Neural crest cell (in vitro differentiated cells): ENCODE measurements at places on chromosomes 7 and 10.
A peak's percentile ranks its signal among the peaks of the same experiment; 100 is the strongest.

DNA sequence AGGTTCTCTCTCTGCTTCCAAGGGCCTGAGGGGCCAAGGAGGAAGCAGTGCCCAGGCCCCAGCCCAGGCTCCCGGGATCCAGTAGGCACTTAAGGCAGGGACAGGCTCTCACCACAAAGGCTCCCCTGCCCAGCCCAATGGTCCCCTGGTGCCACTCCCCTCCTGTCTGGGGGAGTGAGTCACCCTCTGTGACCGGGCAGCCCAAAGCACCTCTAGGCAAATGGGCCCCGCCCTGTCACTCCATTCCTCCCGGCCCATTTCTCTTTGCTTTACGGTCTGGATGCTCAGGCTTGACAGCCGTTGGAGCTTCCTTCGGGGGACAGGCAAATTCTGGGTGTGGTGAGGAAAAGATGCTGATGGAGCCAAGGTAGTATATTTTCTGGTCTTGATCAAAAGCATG lies at the start of gene CALHM3:
TSS of gene CALHM3 (minus strand) at position 106 of the 400 bp plus-strand sequence. CDS start 208 bp downstream, outside the sequence.
- no peak within 1 kb of the TSS for H3K4me3 ChIP-seq
- no peaks in the 10 kb centered on the region for H3K36me3 ChIP-seq
- no peak for DNase-seq
- peaks cover 10% of the 10 kb centered on the region for H3K4me1 ChIP-seq
- no peaks in the 10 kb centered on the region for H3K27me3 ChIP-seq

DNA sequence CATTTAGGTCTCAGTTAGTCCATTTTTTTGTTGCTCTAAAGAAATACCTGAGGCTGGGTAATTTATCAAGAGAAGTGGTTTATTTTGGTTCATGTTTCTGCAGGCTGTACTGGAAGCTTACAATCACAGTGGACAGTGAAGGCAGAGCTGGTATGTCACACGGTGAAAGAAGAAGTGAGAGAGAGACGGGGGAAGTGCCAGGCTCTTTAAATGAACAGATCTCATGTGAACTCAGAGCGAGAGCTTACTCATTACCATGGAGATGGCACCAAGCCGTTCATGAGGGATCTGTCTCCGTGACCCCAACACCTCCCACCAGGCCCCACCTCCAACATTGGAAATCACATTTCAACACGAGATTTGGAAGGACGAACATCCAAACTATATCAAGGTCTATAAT lies 18.9 kb upstream of the PNLIPRP3 start:
- no peaks in the 10 kb centered on the region for H3K27me3 ChIP-seq
- no peak overlapping the region for H3K27ac ChIP-seq
- H3K36me3 ChIP-seq = no peaks in the 10 kb centered on the region
- H3K4me3 ChIP-seq = no peak overlapping the region
- no peak for DNase-seq
- peaks cover 9% of the 10 kb centered on the region for H3K4me1 ChIP-seq

DNA sequence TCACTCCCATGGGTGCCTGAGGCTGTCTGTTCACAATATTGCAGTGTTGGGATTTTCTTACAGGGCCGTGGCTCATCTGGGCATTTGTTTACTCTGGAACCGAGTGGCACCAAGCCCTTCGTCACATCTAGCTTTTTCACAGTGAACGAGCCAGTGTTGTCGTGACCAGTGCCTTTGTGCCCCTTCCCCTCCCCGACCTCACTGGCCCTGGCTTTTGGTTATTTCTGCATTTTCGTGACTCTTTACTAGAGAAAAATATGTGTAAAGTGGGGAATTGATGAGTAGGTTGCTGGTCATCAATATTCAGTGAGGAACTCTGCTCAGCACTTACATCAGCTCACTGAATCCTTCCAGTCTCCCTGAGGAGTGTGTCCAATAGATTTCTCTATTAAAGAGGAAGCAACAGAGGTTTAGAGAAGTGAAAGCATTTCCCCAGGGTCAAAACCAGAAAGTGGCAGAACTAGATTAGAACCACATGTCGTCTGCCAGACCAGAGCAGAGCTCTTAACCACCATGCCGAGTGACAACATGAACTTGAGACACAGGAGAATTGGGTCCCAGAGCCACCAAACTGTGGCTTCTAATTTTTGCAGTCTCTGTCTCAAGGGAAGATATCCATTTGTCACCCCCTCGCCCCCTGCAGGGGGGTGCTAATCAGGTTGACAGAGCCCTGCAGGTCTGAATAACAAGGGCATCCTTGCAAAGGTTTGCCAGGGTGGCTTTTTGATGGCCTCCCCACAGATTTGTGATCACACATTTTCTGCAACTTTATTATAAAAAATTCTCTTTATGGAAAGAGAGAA lies 125.3 kb downstream of the CHN2 start:
- H3K4me3 ChIP-seq = no peak overlapping the region
- H3K36me3 ChIP-seq = no peaks in the 10 kb centered on the region

DNA sequence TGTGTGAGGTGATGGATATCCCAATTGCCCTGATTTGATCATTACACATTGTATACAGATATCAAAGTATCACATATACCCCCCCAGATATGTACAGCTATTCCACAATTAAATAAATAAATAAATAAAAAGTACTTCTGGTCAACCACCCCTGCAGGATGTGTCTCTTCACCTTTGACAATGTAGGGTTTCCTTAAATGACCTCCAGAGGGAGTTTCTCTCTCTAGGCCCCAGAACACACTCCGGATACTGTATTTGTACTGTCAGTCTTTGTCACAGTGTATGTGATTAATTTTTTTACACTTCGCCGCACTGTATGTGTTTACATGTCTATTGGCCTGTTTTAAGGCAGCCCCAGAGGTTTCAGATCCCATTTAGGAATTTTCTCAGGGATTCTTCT lies 123.6 kb downstream of the ADCYAP1R1 start:
- H3K4me1 ChIP-seq = no peaks in the 10 kb centered on the region
- H3K27ac ChIP-seq = no peak overlapping the region
- no peaks in the 10 kb centered on the region for H3K36me3 ChIP-seq
- no peaks in the 10 kb centered on the region for H3K27me3 ChIP-seq

DNA sequence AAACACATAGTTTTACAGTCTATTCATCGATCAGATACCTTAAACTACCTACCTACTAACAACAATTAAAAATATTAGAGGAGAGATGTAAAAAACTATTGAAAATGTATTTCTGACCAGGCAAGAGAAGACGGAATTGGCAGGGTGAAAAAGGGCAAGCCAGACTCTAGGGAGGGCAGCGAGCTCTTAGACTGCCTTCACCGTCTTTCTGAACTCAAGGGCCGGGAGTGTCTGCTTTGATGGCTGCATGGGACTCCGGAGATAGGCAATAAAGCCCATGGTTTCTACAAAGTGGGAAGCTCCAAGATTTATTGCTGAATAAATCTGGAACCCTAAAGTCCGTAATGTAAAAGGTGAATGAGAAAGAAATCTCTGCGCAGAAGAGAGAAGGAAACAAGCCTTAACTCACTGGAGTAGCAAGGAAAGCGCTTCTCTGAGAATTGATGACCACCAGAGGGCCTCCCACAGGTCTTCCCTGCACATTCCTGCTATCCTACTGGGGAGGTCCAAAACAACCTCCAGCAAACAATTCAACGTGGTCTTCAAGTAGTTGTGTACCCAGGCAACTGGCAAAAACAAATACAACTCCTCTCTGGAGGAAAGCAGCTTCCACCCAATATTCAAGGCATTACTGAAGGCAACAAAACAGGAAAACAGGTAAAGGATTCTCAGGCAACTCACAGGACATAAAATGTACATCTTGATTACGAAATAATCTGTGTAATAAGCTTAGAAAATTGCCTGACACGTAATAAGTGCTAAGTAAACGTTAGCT lies 181.3 kb downstream of the SDK1 start:
- no peak overlapping the region for H3K27ac ChIP-seq
- peak; percentile 25 for DNase-seq
- no peak overlapping the region for H3K4me3 ChIP-seq

DNA sequence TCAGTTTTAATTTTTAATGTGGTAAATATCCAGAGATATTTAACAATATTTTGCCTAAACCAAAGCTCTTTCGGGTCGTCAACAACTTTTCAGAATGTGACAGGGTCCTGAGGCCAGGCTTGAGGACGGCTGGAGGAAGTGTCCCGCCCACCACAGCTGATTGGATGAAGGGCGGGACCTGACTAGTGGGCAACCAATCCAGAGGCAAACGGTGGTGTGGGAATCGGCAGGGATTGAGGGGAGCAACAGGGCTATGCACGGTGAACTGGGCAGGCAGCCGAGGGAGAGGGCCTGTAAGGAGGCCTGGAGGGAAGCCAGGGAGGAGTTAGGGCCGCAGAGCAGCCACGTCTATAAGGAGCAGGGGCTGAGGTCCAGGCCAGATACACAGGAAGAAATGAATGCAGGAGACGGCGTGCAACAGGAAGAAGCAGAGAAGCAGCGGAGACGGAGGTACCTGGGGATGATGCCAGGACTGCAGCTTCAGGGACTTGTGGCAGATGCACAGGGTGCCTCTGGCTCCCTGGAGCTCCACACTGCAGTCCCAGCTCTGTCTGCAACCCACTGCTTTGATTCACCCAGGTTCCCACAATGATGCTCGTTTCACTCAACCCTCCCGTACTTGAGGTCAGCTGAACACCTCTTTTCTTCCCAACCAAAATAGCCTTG lies 46.1 kb upstream of the ZMIZ1 start:
- no peaks in the 10 kb centered on the region for H3K27me3 ChIP-seq
- DNase-seq = no peak
- H3K36me3 ChIP-seq = no peaks in the 10 kb centered on the region
- H3K27ac ChIP-seq = no peak overlapping the region
- H3K4me3 ChIP-seq = no peak overlapping the region

DNA sequence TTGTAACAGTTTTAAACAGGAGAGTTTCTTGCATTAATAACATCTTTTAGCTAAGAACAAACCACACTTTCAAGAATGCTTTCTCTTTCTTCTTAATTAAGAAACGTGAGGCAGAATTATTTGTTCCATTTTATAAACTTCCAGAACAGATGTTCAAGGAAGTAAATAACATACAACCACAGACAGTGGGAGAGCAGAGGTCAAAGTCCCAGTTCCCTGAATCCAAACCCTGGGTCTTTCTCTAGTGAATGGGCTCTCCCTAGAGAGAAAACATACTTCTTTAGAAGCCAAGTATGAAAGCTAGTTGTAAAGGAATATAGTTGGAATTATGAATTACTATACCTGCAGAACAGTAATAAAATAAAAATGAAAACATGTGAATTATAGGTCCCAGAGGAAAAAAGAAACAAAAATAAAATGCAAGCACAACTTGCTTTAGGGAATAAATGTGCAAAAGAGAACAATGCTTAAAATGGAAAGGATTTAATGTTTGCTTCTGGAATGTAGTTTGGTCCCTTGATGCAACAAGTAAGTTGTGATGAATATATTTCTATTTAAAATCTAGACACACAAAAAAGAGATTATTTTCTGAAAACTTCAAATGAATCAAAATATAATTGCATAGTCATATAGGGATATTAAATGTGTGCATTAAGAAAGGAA lies 6.0 kb downstream of the OR6B1 start:
- DNase-seq = no peak
- H3K27me3 ChIP-seq = no peaks in the 10 kb centered on the region
- no peaks in the 10 kb centered on the region for H3K36me3 ChIP-seq
- H3K27ac ChIP-seq = no peak overlapping the region
